Kasumi-1 (cell line): ENCODE measurements at places on chromosomes 12 and 14.

GRCh38 chr14:56482310-56482911, 97.2 kb upstream of the TMEM260 start:
- DNase-seq = peak; percentile 26

GRCh38 chr14:32509632-32510187, 180.6 kb downstream of the AKAP6 start:
- DNase-seq = no peak

DNA sequence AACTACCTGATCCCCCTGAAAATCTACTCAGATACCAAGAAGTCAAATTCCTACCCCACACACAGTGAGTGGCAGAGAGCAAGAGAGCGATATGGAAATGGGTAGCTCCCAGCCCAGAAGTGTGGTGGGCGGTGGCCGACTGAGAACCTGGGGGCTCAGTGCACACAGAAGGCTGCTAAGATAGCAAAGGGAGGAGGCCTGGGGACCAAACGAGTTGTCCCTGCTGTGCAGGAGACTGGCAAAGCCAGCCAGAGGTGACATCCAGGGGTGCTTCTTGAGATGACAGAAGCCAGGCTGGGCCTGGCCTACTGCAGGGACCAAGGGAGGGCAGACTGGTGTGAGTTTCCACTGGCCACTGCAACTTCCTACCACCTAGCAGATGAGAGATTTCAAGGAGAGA, 52.9 kb downstream of the VWF start:
- no peak for DNase-seq

DNA sequence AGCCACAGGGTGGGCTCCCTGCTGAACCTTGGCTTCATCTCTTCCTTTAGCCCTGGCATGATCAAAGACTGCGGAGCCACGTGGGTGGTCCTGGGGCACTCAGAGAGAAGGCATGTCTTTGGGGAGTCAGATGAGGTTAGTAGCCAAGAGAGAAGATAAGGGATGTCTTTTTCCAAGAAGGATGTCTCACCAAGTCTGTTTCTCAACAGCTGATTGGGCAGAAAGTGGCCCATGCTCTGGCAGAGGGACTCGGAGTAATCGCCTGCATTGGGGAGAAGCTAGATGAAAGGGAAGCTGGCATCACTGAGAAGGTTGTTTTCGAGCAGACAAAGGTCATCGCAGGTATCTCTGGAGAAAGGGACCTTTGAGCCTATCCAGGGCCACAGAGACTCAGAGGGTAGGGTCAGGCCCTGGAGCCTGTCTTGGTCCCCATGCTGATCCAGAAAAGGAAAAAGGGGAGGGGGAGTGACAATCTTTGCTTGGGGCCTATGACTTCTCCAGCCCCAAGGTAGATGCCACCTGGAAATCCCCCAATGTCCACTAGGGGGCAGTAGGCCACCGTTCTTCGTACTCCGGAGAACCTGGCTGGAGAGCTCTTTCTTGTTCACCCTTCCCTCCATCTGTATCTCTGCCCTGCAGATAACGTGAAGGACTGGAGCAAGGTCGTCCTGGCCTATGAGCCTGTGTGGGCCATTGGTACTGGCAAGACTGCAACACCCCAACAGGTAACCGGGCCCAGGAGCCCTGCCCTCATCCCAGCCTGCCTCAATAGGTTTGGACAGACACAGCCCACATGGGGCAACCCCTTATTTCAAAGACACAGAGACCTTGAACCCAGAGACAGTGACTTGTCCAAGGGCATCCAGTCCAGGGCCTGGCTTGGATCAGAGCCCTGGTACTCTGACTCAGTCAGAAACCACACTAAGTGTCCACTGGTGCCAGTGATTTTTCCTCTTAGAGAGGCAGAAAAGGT, 2.0 kb downstream of the TPI1 start:
- peak; percentile 57 for DNase-seq

GRCh38 chr14:69554500-69554899, 20.2 kb downstream of the CCDC177 start:
- DNase-seq = no peak

GRCh38 chr12:55847603-55848291, 5.0 kb upstream of the MMP19 start:
- no peak for DNase-seq

- no peak for DNase-seq
Observed at GRCh38 chr14:72305561-72305960, 373.3 kb downstream of the RGS6 start.
